GM13976 (cell line): ENCODE measurements at places on chromosomes 11 and 22.

DNA sequence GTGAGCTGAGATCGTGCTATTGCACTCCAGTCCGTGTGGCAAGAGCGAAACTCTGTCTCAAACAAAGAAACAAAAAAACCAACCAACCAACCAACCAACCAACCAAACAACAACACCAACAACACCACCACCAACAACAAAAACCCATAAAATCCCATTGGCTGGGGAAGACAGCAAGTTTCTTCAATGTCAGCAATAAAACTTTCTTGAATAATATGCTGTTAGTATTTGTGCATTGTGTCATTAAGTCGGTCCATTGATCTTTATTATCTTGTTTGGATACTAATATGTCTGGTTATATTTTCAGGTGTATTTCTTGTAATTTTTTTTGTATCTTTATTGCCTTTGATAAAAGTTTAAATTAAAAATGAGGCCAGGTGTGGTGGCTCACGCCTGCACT is 9.4 kb downstream of the GRK3 start:
- DNase-seq, result no peak

DNA sequence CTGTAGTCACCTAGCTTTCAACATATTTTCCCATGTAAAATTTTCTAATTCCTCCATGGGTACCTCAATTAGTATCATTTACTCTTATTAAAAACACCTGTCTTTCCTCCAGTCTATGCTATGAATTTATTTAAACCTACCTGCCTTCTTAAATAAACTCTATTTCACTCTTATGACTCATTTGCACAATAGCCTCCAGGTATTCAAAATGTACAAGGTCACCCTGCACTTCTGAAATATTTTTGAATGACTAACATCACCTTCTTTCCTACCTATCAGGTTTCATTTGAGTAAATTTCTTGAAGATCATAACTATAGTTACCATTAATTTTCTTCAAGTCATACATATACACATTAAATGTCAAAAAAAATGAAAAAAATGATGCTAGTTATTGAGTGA is 939.7 kb downstream of the DLG2 start:
- no peak for DNase-seq

- no peak for DNase-seq
Measured at GRCh38 chr22:29810216-29810615, 27.9 kb downstream of the ASCC2 start.

DNA sequence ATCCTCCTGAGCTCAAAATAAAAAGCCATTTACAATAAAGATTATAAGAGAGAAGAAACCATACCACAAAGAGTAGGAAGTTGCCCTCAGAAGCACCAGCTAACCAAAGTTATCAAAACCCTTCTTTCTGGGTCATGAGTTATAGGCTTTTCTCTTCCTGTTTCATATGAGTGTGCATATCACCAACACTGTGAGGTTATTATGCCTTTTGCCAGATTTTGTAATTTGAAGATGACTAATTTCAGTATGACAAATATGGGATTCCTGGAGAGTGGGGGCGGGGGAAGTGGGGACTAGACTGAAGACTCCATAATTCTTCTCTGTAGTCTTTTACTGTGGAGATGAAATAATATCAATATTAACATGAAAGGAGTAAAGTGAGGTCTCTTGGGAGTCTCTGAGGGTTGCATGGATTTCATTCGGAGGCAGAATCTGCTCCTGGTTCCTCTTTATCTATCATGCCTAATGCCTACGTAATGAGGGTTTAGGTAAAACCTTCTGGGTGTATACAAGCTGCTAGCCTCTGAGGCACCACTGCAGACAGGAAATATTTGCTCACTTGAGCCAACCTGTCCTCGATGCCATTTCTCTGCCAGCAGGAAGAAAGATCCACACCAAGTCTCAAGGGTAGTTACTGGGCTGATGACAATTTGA is 2.1 kb downstream of the LPXN start:
- DNase-seq, result peak; percentile 24

GRCh38 chr11:108732395-108732794 is 67.5 kb downstream of the DDX10 start:
- DNase-seq, result no peak

DNA sequence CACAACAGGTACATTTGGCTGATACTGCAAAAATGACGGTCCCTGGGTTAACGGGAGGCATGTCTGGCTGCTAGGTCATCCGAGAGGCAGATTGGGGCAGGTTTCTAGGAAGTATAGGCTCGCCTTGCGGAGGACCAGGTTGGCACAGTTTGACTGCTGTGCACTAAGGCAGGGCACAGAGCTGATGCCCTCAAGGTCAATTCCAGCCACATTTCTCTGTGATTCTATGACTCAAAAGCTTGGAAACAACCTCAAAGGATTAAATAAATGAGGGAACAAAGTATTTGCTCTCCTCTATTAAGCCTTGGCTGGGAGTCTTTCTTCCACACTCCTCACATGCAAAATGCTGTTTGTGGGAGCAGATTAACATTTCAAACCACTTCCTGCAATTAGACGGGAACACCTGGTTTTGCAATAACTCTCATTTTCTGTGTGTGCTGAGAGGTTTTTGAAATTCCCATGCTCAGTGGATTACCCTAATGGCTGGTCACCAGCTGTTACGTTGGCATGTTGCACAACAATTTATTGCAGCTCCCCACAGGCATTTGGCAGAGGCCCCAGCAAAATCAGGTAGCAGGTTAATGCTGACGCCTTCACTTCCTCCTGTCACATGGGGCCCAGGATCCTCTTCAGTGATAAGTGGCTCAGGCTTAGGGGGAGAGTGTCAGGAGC is 61.0 kb upstream of the PLET1 start:
- no peak for DNase-seq

- DNase-seq, result no peak
Measured at GRCh38 chr11:76184551-76184993, 21.7 kb downstream of the WNT11 start.

DNA sequence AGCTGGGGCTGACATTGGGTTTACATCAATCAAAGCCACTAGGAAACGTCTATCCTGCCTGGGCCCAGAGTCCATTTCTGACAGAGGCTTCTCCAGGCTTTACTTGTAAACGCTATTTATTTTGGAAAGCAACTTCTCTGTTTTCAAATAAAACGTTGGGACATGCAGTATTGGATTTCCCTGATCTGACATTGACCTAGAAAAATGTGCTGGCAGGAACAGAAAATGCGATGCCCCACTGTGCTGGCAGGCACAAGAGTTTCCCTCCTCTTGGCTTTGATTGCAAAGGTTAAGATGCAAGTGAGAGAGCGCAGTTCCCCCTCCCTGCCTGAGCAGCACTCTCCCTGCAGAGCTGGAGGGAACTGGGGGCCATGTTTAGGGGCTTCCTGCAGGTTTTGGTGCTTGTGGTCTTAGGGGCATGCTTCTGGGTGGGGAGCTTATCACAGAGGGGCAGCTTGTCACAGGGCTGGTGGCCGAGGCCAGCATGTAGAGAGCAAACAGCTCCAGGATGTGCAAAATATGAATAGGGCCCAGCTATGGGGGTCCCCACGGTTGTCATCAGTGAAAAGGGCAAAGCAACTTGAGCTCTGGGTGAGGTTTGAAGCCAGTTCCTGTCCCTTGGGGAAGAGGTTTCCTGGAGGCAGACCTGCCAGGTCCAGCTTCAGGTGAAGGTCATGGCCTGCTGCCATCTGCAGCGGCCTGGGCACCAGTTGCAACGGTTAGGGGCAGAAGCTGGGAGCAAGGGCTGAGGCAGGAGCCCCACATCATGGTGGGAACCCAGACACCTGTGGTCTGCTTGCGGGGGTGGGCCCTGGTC is 42.3 kb upstream of the DKK3 start:
- no peak for DNase-seq

DNA sequence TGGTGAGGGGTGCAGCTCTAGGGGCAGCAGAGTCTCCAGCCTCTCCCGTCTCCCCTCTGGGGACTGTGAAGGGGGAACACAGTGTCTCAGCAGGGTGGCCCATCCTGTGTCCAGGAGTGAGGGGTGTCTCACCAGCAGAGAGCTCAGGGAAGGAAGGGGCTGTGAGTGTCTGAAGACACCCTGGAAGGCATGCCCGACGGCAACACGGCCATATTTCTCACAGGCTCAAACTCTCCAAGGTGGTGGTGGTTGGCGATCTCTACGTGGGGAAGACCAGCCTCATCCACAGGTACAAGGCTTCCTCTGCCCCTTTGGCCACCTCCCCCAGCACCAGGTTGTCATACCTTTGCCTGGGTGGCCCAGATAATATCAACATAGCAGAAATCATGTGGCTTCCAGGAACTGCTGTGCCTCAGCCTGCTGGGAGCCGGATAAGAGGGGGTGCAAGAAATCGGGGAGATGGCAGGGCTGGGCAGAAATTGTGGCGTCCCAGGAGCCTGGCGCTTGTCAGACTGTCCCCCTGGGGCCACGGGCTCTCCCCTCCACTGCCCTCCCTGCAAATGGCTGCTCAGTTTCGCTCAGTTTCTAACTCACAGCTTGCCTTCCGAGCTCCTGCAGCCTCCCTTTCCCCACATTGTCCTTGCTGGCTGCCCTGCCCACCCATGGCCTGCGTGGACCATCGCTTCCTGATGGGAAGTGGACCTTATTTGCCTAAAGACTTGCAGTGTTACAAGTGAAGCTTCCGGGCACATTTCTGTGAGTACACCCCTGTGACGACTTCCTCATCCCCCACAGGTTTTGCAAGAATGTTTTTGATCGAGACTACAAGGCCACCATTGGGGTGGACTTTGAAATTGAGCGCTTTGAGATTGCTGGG is 7.2 kb downstream of the RAB36 start:
- DNase-seq, result no peak

- no peak for DNase-seq
Measured at GRCh38 chr11:34609850-34610249, 11.0 kb upstream of the EHF start.

DNA sequence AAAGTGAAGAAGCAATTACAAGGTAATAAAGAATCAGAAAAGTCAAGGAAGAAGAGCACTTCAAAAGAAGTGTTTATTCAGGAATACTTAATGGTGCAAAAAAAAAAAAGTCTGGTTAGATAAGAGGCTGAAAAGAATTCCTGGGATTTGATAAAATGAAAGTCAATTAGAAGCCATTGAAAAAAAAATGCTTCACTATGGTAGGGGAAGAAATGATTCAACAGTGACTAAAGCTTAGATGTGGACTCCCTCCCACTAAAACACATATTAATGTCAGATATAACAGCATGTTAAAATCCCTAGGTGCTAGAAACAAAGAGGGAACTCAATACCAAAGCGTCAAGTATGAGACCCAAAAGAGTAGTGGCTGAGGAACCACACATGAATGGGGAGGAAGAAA is 335.3 kb upstream of the PITPNB start:
- no peak for DNase-seq

DNA sequence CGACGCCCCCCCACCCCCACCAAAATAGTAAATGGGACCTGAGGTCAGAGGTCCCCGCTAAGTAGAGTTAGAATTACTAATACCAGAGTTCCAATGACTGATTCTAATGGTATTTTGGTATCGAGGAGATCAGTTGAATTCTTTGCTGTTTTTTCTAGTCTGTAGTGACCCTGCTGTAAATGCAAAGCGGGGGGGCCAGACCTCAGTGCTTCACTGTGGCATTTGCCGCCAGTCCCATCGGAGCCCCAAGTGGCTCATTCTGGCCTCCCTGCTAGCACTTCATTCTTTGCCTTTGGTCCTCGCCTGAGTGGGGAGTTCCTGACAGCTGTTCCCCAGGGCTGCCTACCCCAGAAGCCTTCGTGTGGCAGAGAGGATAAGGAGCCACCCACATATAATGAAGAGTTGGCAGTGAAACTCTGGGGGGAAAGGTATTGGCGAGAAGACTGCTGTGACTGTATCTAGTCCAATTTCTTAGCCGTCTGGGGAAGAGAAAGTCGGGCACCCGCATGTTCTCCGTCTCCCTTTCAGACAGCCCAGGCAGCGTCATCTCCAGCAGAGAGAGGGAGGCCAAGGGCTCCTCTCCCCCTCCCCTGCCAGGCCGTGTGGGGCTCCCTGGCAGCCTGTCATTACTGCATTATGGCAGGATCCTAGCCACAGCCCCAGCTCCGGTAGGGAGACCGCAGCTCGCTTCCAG is 19.4 kb upstream of the CABP7 start:
- no peak for DNase-seq

DNA sequence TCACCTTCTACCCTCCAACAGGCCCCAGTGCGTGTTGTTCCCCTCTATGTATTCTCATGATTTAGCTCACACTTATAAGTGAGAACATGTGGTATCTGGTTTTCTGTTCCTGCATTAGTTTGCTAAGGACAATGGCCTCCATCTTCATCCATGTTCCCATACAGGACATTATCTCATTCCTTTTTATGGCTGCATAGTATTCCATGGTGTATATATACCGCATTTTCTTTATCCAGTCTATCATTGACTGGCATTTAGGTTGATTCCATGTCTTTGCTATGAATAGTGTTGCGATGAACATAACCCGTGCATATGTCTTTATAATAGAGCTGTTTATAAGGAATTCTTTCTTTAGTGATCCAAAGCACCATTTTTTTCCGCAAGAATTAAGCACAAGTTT is 28.5 kb upstream of the TLCD5 start:
- DNase-seq, result no peak

DNA sequence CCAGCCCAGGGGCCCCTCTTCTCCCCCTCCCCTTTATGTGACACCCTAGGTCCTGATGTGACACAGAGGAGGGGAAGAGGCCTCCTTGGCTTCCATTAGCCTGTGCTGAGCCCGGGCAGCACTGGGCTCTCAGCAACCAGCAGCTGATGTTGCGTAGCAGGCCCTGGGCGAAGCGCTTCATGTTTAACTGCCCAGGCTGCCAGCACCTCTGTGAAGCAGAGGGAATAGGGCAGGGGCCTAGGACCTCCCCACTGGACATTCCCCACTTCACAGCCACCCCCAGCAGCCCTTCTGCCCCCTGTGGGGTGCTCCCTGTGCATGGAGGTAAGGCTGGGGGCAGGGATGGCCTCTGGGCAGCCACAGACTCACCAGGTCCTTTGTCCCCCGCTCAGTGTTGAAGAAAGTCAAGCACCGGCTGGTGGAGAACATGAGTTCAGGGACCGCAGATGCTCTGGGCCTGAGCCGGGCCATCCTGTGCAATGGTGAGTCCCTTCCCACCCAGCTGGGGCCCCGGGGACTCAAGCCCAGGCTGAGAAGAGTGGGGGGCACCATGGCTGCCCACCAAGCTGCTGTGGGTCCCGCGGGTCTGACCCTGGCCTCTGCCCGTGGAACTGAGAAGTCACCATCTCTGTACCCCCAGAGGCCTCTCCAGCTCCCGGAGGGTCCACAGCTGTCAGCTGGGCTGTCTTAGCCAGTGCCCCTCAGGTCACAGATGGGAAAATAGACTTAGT is 11.6 kb downstream of the PICK1 start:
- DNase-seq, result no peak
